Erythroblast (primary cell): ENCODE measurements at places on chromosomes 12 and 14.

- no peak for DNase-seq
Measured at GRCh38 chr12:97142737-97143410, 235.8 kb downstream of the NEDD1 start.

DNA sequence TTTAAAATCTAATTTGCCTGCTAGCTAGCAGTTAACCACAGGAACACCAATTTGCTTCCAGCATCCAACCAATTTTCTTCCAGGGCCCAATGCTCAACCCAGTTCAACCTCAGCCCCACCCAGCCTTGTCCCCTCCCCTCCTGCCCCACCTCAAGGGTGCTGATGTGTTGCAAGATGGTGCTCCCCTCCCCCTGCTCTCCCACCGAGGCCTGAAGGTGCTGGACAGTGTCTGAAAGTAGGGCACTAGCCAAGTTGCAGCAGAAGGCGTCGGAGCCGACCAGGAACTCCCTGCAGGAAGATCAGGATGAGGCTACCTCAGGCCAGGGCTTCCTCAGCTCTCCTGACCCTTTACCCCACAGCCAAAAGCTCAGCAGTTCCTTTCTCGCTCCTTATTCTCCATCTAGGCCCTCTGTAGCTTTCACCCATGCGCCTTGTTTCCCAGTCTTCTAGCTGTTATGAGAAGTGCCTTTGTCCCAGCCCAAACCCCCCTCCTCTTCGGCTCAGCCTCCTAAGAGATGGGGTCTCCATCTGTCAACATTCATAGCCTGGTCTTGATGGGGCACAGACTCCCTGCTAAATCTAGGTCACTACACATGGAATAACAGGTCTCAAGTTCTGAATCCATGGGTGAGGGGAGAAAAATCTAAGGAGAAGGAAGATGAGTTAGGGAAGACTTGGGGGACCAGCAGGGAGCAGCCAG lies 3.6 kb downstream of the STAT6 start:
- no peak for DNase-seq

DNA sequence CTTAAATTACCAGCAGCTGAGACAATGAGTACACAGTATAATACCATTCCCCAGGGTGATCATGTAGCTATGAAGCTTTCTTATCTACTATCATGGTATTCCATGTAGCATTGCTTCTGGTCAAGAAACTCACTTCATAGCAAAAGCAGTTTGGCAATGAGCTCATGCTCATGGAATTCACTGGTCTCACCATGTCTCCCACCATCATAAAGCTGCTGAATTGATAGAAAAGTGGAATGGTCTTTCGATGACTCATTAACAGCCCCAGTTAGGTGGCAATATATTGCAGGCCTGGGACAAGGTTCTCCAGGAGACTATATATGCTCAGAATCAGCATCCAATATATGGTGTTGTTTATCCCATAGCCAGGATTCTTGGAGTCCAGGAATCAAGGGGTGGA lies 553.7 kb downstream of the FOXG1 start:
- DNase-seq = no peak

DNA sequence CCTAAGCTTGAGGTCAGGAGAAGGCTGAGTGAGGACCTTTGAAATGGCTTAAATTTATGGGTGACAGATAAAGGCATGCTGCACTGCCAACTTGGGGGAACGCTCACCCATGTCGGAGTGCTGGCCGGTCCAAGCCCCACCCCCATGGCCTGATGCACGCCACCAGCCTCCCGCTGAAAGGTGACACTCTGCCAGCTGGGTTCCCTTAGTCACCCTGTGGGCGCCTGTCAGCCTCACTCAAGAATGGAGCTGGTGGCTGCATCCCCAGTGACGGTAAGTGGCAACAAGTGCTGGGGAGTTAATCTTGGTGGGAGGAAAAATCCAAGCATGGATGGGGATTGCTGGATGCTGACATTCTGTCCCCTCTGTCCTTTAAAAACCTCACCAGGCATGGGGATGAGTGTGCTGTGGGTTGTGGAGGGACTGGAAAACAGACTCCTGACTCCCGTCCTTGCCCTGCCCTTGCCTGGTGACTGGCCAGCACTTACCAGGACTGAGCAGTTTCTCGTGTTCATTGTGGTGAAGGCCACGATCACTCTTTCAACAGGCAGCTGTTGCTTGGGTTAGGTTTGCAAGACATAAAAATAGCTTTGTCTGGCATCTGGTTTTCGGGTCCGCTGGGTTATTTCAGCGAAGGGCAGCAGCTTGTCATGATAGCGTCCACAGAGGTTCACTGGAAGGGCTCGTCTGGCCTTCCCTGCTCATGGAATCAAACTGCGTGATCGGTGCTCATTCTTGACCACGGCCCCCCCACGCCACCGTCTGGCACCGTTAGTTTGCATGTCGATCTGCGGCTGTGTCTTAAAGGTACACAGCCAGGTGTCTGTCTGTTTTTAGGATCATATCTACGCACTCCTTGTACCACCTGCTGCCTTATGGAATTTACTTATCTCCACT lies 15.0 kb downstream of the ACACB start:
- no peak for DNase-seq

GRCh38 chr14:63654346-63654745 lies 12.7 kb upstream of the WDR89 start:
- DNase-seq = no peak

DNA sequence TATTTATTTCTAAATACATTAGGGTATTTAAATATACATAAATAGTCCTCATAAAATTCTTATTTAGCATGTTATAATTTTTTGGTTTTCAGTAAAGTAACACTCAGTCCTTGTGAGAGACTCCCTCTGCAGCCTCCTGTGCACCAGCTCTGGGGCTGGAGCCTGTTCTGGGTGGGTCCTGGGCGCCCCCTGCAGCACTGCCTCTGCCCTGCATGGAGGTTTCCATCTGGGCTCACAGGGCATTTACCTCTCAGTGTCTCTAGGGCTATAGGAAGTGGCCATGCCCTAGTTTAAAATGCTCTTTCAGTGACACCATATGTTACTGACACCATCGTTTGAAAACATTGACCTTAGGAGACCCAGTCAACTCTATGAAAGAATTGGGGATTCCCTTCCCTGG lies 1155.2 kb downstream of the TMEM121 start:
- no peak for DNase-seq

- DNase-seq = peak; percentile 35
Measured at GRCh38 chr12:32273712-32274111, 125.6 kb upstream of the FGD4 start.

DNA sequence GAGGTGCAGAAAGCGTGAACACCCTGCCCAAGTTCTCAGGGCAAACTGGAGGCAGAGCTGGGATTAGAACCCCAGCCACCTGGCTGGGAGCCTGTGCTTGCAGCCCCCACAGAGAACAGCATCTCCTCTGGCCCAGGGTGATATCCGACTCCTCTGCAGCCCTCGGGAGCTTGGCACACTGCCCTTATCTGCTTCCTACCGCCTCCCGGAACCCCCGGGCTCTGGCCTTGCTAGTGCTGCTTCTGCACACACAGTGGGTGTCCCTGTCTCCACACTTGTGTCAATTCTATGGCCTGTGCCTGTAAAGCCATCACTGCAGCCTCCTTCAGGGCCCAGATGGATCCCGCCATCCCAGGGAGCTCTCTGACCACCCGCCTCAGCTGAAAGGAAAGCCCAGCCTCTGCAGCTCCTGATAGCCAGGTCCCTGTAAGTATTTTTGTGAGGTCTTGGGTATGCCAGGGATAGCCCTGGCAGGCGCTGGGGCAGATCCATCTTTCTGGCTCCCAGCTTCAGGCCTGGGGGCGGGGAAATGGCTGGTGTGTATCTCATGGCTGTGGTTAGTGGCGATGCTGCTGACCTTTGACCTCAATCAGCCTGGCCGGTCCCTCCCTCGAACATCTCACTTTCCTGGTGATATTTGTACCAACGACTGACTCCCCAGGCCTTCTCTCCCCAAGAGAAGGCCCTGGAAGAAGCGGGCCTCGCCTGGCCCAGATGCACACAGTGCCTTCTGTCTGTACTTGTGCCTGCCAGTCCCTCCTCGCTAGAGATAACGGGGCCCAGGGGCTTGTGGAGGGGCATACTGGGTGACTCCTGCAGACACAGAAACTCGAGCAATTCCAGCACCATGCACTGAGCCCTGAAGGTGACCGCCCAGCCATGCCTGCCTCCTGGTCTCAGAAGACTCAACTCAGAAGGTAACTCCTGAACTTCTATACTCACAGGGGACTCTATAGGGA lies 183.8 kb downstream of the CALM1 start:
- DNase-seq = no peak
